ENCODE measurements at places on chromosomes 11 and 22.

GRCh38 chr11:119206511-119207414 lies 624 bp downstream of the CBL start:
- DNase-seq, result no peak

DNA sequence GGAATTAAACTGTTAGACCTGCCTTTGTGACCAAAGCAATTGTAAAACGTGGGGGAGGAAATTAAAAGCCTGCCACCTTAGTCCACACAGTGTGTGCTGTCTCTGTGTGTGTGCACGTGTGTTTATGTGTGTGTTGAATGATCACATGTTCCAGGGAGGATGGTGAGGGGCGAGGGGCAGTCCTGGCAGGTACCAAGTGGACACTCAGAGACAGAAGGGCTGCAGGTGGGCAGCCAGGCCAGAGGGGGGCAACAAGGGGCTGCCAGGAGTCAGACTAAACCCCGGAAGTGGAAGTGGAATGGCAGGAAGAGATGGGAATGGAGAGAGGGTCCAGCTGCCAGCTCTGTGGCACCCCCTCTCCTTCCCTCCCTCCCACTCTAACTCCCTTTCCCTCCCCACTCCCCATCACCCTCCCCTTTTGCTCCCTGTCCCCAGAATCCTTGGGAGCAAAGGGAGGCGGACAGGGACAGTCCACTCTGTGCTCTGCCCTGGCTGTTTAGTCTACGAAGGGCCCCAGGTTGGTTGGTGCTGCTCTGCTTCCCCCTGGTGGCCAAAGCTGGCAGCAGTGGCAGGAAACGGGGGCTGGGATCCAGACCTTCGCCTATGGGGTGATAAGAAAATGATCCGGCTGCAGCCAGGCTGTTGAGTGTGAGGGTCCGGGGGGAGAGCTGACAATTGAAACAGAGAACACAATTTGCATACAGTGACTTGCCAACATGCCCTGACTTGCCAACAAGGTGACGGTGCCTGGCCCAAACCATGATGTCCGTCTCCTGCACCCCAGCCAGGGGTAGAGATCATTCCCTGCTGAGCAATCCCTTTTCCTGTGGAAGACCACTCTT lies 24.4 kb downstream of the P2RY2 start:
- DNase-seq, result peak; percentile 30

- DNase-seq, result no peak
Observed at GRCh38 chr11:94449437-94449836, 44.2 kb downstream of the MRE11 start.

DNA sequence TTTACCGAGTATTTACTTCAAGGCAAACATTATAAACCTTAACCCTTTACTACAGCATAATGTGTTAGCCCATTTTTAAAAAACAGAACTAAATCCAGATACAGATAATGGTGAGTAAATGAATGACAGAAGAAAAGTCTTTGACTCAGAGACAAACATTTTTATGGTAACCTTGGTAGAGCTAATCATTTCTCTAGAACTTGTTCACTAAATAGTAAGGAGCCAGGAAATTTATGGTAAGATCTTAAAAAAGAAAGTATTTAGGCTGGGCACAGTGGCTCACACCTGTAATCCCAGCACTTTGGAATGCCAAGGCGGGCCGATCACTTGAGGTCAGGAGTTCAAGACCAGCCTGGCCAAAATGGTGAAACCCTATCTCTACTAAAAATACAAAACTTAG lies 11.5 kb upstream of the FUT4 start:
- no peak for DNase-seq

All from iPS DF 19.7 (cell line).